ENCODE measurements at places on chromosomes 2 and 18.

DNA sequence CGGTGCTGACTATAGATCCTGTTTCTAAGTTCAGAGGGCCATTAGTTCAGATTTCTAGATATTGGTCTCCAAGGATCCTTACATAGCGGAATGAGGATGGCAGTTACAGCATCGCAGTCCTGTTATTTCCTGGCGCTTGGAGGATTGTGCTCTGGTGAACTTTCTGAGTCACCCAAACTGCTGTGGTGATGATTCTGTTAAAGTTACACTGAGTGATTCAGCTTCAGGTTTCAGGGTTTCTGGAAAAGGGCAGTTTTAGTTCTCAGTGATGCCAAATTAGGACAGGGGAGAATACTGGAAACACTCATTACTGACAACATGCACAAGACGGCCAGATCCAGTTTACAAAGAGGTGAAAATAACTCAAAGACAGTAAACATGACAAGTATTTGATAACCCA, 52.1 kb upstream of the ANKRD62 start:
- DNase-seq = peak; percentile 81

- DNase-seq = no peak
These were observed 101.8 kb downstream of the MRPS9 start for GRCh38 chr2:105139556-105140239.

DNA sequence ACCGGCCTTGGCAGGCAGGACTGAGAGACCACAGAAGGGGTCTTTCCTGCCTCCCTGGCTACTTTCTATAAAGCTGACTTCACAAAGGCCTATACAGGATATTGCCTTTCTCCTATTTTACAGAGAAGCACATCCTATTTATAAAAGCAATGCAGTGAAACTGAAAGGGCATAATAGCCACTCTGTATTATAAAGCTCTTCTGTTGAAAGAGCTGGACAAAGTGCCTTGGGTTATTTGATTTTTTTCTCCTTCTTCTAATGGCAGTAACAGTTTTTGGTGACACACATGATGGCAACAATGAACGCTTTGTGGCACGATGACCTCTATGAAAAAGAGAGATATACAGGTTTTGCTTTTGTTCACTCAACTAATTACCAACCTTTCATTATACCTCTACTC, 281.1 kb downstream of the ZNF516 start:
- no peak for DNase-seq

GRCh38 chr2:25521665-25522387, 151.6 kb downstream of the DTNB start:
- DNase-seq = peak; percentile 74

- no peak for DNase-seq
These were observed 633.5 kb downstream of the DCDC2C start for GRCh38 chr2:4336864-4337263.

- peak; percentile 91 for DNase-seq
These were observed 156.4 kb downstream of the DSEL start for GRCh38 chr18:67359873-67360838.

DNA sequence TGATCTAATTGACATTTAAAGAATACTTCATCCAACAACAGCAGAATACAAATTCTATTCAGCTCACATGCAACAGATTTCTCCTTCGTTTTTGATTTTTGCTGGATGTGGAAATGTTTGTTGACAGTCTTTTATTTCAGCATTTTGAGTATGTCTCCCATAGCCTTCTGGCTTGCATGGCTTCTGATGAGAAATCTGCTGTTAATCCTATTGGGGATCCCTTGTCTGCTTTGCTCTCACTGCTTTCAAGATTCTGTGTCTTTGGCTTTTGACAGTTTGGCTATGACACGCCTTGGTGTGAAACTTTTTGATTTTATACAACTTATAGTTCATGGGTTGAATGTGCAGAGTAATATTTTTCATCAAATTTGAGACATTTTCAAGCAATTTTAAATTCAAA, 44.7 kb downstream of the TRABD2A start:
- DNase-seq = no peak

DNA sequence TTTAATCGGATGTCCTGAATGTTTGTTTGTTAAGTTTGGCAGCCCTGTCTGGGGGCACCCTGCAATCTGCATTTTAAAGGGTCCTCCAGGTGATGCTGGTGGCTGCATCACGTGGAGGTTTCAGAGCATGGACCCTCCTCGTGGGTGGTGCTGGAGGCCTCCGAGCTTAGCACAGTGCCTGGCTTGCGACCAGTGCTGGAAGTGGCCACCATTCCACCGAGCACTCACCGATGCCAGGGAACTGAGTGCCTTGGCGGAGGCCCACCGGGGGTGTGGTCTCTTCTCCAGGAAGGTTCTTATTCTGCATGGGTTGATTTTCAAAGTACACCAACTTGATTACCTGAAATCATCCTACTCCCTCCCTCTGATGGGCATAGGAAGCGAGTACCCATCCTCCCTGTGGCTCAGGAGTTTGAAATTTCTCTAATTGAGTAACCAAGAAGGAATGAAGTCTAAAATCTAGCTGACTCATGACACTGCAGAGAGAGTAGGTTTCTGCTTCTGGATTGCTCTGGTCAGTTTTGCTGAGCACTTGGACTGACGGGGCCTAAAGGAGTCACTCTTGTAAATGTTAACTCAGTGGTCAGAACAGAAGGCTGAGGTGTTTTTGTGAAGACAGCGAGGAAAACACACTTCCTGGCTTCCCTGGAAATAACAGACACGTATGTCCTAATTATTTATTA, 58.1 kb upstream of the SLC66A3 start:
- peak; percentile 91 for DNase-seq

Data from ACHN (cell line).